ENCODE measurements at places on chromosomes 6 and 20. TPM values are rescaled to one million over a fixed set of nuclear protein-coding genes. Genes with fewer than 3 reads are reported as not detected.

The SGK2 gene
- not detected for total RNA-seq

The CRISP3 gene
- total RNA-seq, result not detected

The SLC17A9 gene
- total RNA-seq, result not detected

- DNase-seq, result peak; percentile 64
Measured at GRCh38 chr20:11159728-11160127, 485.9 kb upstream of the JAG1 start.

- no peak for DNase-seq
Measured at GRCh38 chr20:3998998-3999397, 16.4 kb downstream of the RNF24 start.

GRCh38 chr6:113997116-113997515 is 26.2 kb upstream of the HDAC2 start:
- DNase-seq, result peak; percentile 84

GRCh38 chr20:60862601-60863000 is 389.5 kb upstream of the CDH4 start:
- DNase-seq, result no peak

DNA sequence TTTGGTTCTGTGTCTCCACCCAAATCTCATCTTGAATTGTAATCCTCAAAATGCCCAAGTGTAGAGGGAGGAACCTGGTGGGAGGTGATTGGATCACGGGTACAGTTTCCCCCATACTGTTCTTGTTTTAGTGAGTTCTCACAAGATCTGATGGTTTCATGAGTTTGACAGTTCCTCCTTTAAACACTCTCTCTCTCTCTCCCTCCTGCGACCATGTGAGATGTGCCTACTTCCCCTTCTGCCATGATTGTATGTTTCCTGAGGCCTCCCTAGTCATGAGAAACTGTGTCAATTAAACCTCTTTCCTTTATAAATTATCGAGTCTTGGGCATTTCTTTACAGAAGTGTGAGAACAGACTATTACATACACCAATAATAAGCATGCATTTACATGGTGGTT is 12.1 kb upstream of the EYS start:
- no peak for DNase-seq

- peak; percentile 77 for DNase-seq
Measured at GRCh38 chr6:33585403-33586107, 5.5 kb upstream of the BAK1 start.

DNA sequence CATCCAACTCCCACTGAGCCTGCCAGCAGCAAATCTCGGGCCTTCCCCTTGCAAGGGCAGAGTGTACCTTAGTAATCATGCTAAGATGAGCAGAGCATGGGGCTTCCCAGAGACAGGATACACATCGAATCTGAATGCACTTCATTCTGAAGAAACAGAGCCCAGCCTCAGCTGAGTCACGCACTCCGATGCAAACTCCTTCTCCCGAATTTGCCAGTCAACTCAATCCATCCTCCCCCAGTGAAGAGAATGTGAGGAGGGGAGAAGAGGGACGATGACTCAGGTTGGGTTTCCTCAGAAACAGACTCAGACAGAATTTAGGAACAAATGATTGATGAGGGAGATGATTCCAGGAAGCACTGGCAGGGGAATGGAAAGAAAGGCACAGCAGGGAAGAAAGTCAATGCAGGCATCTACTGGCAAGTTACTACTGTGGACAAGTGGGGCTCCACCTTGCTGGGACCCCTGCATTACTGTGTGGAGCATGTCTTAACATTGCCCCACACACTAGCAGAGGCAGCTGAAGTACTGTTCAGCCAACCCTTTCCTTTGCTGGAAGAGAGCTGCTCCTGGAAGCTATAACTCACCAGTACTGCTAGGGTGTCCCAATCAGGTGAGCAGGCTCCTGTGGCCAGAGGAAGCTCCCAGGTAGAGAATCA is 251.6 kb downstream of the ADGB start:
- DNase-seq, result peak; percentile 20
